ENCODE measurements at places on chromosomes 3 and 15. TPM values are rescaled to one million over a fixed set of nuclear protein-coding genes. Genes with fewer than 3 reads are reported as not detected.

PRSS50 gene
- not detected for total RNA-seq

MAP6D1 gene
- 1.6 TPM for total RNA-seq

TKT gene
- 156 TPM for total RNA-seq

CADM2 gene
- total RNA-seq: 32.2 TPM

IL5RA gene
- total RNA-seq: not detected

CISH gene
- total RNA-seq: 5.5 TPM

NLGN1 gene
- 21.6 TPM for total RNA-seq

SHC4 gene
- 47.7 TPM for total RNA-seq

NCK1 gene
- total RNA-seq: 100 TPM

GOLGA6L25 gene
- not detected for total RNA-seq

HTD2 gene
- total RNA-seq: 10.6 TPM

TMEM87A gene
- 58.2 TPM for total RNA-seq

FXR1 gene
- 133 TPM for total RNA-seq

THAP10 gene
- total RNA-seq: 1.2 TPM

SLC6A20 gene
- 19.8 TPM for total RNA-seq

TNFAIP8L3 gene
- 3.7 TPM for total RNA-seq

BSN gene
- 1.0 TPM for total RNA-seq

CLDN16 gene
- 0.44 TPM for total RNA-seq

MAGI1 gene
- 30.6 TPM for total RNA-seq

PIF1 gene
- 1.1 TPM for total RNA-seq

KLHL40 gene
- 0.42 TPM for total RNA-seq

SMARCC1 gene
- 35.7 TPM for total RNA-seq

ANKRD63 gene
- not detected for total RNA-seq

GRM2 gene
- total RNA-seq: 0.63 TPM

SPATA12 gene
- total RNA-seq: not detected

ARPP21 gene
- not detected for total RNA-seq

IQCF5 gene
- not detected for total RNA-seq

GOLGA8S gene
- total RNA-seq: not detected

OR5H6 gene
- total RNA-seq: not detected

C3orf70 gene
- total RNA-seq: 13.8 TPM

ADAMTS17 gene
- 5.5 TPM for total RNA-seq

DUOXA2 gene
- total RNA-seq: not detected

CLRN1 gene
- not detected for total RNA-seq

ATP2B2 gene
- 0.44 TPM for total RNA-seq

FGD5 gene
- 33.3 TPM for total RNA-seq

OXNAD1 gene
- 11.9 TPM for total RNA-seq

CASR gene
- not detected for total RNA-seq

IL17RE gene
- total RNA-seq: 10.1 TPM

TP63 gene
- 4.2 TPM for total RNA-seq

GOLGA8T gene
- total RNA-seq: not detected

ETFA gene
- total RNA-seq: 59.2 TPM

P2RY14 gene
- total RNA-seq: 9.4 TPM

LRTM1 gene
- not detected for total RNA-seq

RPS17 gene
- 1,019 TPM for total RNA-seq

GOLGA6B gene
- not detected for total RNA-seq

LRRC15 gene
- total RNA-seq: not detected

MYZAP gene
- 0.98 TPM for total RNA-seq

KCNMB3 gene
- total RNA-seq: 3.3 TPM

NANOGP8 gene
- total RNA-seq: 1.2 TPM

FOXL2 gene
- not detected for total RNA-seq

GOLGA8G gene
- not detected for total RNA-seq

ATP8B4 gene
- total RNA-seq: 12.3 TPM

C3orf20 gene
- total RNA-seq: not detected

FAM107A gene
- total RNA-seq: 147 TPM

ATP13A5 gene
- total RNA-seq: not detected

ZCWPW2 gene
- 0.39 TPM for total RNA-seq

Measured in tibial nerve (tissue), 4 donors.